ENCODE measurements at places on chromosomes 2 and 18.

DNA sequence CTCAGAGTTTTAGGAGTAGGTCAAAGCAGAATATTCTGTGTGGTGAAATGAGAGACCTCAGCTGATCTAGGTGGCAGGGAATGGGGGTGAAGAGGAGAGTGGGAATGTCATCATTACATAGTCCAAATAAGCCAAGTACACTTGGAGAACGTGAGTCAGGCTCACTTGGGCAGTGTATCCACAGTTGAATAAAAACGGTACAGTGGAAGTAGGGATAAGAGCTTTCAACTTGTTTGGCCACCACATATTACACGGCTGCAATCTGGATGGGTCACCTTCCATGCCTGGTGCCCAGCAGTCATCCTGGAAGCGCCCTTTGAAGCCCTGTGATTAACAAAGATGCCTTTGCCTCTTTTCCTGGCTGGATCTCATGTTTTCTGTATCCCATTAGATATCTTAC, 28.6 kb downstream of the MIB1 start:
- no peak overlapping the region for H3K4me3 ChIP-seq
- H3K27me3 ChIP-seq = no peaks in the 10 kb centered on the region
- DNase-seq = no peak
- no peak overlapping the region for H3K27ac ChIP-seq
- H3K4me1 ChIP-seq = no peaks in the 10 kb centered on the region

DNA sequence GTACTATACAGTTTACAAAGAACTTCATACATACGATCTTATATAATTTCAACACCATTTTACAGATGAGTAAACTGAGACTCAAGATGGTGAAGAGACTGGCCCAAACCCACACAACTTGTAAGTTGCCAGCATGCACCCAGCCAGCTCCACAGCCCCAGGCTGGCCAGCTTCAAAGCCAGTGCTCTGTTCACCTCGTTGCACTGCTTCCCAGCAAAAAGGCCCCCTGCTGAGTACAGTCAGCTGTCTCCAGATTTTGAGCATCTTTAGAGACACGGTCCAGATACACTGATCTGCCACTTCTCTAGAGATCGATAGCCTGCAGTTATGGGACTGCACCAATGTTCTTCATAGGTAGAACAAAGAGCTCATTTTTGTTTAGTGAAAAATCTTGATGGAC, 257.2 kb upstream of the CHAC2 start:
- H3K4me3 ChIP-seq = no peak overlapping the region
- H3K27ac ChIP-seq = no peak overlapping the region
- H3K4me1 ChIP-seq = no peaks in the 10 kb centered on the region
- DNase-seq = no peak
- H3K27me3 ChIP-seq = no peaks in the 10 kb centered on the region

GRCh38 chr2:111966241-111966640, 67.8 kb downstream of the MERTK start:
- no peaks in the 10 kb centered on the region for H3K36me3 ChIP-seq
- no peaks in the 10 kb centered on the region for H3K4me1 ChIP-seq
- H3K27ac ChIP-seq = no peak overlapping the region
- no peaks in the 10 kb centered on the region for H3K27me3 ChIP-seq
- H3K4me3 ChIP-seq = no peak overlapping the region
- no peak for DNase-seq

- peaks cover 81% of the 10 kb centered on the region for H3K36me3 ChIP-seq
- DNase-seq = peak; percentile 59
- H3K4me3 ChIP-seq = no peak overlapping the region
- H3K27ac ChIP-seq = no peak overlapping the region
- no peaks in the 10 kb centered on the region for H3K27me3 ChIP-seq
These were observed 87.9 kb downstream of the UGGT1 start for GRCh38 chr2:128178650-128179460.

- no peak overlapping the region for H3K4me3 ChIP-seq
- peaks cover 3% of the 10 kb centered on the region for H3K36me3 ChIP-seq
- H3K27me3 ChIP-seq = no peaks in the 10 kb centered on the region
- H3K4me1 ChIP-seq = no peaks in the 10 kb centered on the region
These were observed 24.4 kb downstream of the UBE2E3 start for GRCh38 chr2:181004647-181005325.

- H3K36me3 ChIP-seq = no peaks in the 10 kb centered on the region
- no peak overlapping the region for H3K27ac ChIP-seq
- H3K4me1 ChIP-seq = no peaks in the 10 kb centered on the region
- no peaks in the 10 kb centered on the region for H3K27me3 ChIP-seq
- no peak overlapping the region for H3K4me3 ChIP-seq
These were observed 332.6 kb upstream of the SALL3 start for GRCh38 chr18:78647018-78647417.

- H3K4me3 ChIP-seq = no peak overlapping the region
- no peak for DNase-seq
- H3K4me1 ChIP-seq = no peaks in the 10 kb centered on the region
- H3K36me3 ChIP-seq = no peaks in the 10 kb centered on the region
These were observed 279.5 kb upstream of the STON1 start for GRCh38 chr2:48250474-48250844.

Measured in SK-N-SH (cell line).